ENCODE measurements at places on chromosomes 3 and 15. TPM values are rescaled to one million over a fixed set of nuclear protein-coding genes. Genes with fewer than 3 reads are reported as not detected.

Gene SLC27A2
- total RNA-seq: 0.38 TPM

DNA sequence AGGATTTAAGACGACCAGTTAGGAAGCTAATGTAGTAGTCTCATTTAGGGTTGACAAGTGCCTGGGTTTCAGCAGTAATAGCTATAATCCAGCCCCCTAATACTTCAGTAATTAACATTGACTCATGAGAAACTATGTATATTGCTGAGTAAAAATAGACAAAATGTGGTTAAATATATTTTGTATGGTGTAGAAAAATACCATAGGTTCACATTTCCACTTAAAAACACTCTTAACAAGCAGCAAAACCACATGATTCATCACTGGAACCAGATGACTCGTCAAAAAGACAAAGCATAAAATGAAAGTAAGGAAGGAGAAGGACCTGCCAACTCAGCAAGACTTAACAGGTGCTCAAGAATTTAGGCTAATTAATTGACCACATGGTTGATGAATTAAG is 288.9 kb downstream of the EFHB start:
- peak; percentile 23 for DNase-seq

GRCh38 chr3:192422321-192422996 is 304.9 kb downstream of the FGF12 start:
- DNase-seq: no peak

GRCh38 chr3:191340966-191341365 is 10.6 kb upstream of the UTS2B start:
- no peak for DNase-seq

GRCh38 chr3:3356846-3357245 is 177.4 kb upstream of the CRBN start:
- DNase-seq: no peak

DNA sequence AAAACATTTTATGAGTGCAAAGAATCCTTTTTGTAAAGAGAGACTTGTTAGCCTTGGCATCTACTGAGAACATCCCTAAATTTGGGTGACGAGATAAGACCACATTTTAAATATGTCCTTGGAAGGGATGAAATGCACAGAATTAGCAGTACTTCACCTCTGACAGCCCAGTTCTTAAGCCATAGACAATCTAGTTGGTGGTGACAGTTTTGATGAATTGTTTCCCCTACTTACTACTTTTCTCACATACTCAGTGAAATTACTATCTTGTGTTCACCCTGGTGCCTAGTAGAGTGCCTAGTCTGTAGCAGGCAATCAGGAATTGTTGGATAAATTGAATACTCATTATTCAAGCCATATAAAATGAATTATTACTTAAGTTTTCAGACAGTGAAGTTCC is 3.4 kb downstream of the SCAANT1 start:
- no peak for DNase-seq

DNA sequence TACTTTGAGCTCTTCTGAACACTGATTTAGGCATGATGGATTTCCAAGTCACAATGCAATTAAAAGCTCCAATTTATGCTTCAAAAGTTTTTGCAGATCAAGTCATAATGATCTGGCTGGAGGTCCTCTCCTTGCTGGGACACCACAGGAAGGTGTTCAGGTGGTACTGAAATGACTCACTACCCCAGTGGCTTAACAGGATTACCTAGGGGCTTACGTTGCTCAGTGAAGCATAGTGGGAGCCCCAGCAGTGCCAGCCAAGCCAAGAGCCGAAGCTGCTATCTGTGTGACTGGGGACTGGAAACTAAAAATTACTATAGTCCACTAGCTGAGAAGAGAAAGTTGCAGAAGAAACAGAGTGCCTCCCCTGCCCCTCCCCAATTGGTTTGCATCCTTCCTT is 110.1 kb upstream of the LPP start:
- DNase-seq: no peak

GRCh38 chr3:53161820-53162671 is 1.0 kb downstream of the PRKCD start:
- DNase-seq: no peak

DNA sequence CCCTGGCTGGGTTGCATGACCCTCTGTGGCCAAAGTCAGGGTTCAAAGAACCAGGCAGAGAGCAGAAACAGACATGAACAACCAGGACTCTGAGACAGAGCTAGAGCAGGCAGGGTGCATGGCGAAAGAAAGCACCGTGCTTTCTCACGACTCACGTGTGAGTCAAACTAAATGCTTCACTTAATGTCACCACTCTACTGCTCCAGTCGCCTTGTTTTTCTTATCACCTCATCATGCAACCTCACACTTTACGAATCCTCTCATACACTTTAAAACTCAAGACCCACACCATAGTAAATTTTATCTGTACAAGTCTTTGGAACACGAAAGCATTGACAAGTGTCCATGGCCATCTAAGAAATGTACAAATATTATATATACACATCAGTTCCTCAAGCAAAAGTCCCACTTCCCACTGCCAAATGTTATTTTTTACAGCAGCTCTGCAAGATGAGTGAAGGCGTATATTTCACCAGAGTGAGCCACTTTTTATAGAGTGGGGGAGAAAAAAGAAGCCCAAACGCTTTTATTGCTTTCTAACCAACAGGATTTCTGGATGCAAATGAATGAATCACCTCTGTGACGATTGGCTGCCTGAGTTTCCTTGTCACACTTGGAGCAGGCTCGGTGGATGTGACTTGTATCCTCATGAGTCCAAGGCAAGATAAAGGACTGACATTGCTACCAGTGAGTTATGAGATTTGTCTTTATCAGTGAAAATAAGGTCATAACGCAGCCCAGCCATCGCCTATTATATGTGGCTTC is 16.0 kb upstream of the MEGF11 start:
- no peak for DNase-seq

DNA sequence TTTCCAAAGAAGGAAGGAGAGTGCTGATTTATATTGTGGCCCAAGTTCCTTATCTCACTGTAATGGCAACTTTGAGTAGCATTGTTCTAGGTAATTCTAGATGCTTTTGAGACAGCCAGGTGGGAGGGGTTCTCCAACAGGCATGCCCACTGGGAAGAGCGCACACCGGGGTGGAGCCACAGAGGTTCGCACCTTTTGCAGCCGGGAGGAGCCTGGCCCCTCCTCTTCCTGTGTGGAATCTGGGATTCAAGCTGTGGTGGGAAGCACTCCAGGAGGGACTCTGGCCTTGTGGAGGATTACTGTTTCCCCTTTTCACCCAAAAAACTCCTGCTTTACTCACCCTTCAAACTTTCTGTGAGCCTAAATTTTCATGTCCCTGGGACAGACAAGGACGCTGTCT is 53.1 kb downstream of the CFAP20DC start:
- DNase-seq: no peak

Measured in GM12878 (cell line).